ENCODE measurements at places on chromosomes 7 and 10.

DNA sequence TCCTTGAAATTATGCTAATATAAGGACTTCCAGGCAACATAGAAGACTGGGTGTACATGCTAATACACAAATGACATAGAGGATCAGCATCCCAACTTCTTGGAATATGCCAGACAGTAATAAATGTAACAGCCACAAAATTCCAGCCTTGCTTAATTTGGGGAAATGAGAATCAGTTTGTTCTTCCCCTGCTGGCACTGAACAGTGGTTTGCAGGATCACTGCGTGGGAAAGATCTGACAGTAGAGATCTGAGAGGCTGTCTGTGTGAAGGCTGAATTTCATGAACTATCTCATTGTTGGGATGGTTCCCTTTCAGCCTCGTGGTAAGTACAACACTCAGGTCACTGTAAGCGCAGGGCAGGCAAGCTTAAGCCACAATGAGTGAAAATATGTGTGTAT, 1078.0 kb downstream of the LRMDA start:
- no peak for DNase-seq

DNA sequence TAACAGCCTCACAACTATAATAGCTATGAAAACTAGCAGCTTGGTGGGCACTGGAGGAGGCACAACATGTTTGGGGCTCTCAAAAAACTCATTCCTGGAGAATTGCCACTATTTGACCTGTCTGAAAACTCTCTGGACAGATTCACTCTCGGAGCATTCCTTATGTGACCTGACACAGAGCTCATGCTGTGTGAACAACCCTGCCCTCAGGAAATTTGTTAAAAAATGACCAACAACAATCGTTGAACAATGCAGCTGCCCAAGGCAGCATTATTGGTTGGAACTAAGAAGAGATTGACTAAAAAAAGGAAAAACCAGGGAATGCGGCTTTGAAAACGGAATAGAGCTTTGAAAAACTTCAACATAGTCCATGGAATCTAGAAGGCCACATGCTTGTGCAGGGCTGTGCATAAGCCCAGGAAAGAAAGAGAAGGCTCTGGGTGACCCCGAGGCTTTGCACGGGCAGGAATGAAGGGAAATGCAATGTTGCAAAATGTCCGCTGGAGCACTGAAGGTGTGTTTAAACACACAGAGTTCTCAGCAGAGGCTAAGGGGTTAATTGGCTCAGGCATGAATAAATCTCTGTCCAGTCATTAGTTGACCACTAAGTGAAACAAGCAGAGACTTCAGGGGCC, 52.8 kb downstream of the NAMPT start:
- DNase-seq = no peak

GRCh38 chr10:80770239-80770638, 232.5 kb downstream of the SH2D4B start:
- no peak for DNase-seq

GRCh38 chr10:75648854-75649253, 217.4 kb downstream of the LRMDA start:
- no peak for DNase-seq

- DNase-seq = peak; percentile 20
Observed at GRCh38 chr10:99711129-99711719, 20.7 kb downstream of the COX15 start.

DNA sequence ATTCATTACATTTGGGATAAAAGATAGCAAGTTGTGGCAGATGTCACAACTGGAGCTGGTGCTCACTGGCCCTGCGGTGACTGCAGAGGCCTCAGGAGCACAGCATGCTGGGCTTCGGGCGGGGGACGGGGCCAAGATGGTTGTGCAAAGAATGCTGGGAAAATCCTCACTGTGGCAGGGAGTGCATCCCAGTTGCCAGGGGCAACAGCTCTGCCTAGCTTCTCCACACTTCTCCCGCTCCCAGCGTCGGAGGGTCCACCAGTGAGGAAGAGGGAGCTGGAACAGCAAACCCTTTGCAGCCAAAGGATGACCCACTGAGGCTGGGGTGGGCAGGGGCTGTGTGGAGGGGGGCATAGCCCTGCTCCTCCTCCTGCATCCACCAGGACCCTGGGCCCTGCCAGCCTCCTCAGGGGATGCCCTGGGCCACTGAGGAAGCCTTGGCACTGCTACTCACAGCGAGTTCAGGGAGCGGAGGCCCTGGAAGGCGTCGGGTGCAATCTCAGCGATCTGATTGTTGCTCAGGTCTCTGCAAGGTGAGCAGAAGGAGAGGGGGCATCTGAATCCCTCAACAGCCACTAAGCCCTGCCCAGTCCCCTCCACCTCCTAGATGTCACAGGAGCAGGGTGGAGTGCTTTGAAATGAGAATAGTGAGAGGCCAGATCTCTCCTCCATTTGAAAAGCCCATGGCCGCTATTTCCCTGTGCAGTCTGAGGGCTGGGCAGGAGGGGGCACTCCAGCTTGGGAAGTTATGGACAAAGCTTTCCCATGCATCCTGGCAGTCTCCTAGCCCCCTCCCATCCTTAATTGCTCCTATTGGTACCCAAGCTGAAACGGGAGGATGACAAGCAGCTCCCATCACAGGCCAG, 126.5 kb downstream of the SLIT1 start:
- DNase-seq = no peak

DNA sequence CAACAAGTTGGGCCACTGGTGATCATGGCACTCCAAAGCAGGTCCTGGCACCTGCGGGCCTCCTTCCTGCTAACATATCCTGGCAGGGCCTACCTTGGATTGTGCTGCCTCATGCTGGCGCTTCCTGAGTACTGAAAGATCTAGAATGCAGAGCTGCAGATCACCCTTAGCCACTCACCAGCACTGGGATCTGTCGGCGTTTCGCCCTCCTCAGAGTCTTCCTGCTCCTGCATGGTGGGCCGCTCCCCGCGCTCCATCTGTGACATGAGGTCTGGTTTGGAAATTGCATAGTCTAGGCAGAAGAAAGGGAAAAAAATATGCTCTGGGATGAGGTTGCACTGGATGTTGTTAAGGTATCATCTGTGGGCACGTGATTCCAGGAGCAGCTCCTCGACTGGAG, 10.0 kb downstream of the ZNF777 start:
- DNase-seq = no peak

GRCh38 chr10:130361351-130362105, 225.3 kb downstream of the GLRX3 start:
- no peak for DNase-seq

- DNase-seq = no peak
Observed at GRCh38 chr10:92957223-92958010, 103.2 kb upstream of the CYP26C1 start.

DNA sequence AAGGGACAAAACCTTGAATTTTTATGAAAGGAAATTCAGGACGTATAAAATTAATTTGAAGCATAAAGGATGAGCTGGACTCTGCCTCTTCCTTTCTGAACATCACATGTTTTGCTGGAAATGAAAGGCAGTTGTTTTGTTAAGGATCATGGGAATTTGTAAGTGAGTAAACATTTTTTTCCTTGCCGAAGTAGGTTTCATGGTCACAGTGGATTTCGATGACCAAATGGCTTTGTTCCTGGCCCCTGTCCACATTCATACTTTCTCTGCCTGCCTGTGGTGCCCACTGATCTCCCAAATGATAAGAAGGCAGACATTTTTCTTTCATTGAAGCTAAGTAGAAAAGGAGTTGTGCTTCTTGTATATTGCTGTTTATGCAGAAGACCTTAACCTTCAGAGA, 104.2 kb downstream of the ARID5B start:
- DNase-seq = no peak

DNA sequence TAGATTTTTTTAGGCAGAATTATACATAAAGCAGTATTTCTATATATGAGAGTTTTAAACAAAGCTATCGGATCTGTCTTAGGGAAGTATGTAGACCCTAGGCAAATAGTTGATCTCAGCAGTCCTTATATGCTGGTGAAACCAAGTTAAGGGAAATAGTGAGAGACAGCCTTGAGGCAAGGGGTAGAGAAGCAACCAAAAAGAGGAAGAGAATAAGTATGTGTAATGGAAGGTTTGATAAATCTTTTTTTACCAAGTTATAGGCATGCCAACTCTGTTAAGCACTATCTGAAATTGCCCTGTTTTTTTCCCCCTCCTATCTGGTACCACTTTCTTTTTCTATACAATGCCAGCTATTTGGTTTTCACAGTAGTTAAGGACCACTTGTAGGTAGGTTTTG, 19.9 kb downstream of the SPAG6 start:
- DNase-seq = no peak

DNA sequence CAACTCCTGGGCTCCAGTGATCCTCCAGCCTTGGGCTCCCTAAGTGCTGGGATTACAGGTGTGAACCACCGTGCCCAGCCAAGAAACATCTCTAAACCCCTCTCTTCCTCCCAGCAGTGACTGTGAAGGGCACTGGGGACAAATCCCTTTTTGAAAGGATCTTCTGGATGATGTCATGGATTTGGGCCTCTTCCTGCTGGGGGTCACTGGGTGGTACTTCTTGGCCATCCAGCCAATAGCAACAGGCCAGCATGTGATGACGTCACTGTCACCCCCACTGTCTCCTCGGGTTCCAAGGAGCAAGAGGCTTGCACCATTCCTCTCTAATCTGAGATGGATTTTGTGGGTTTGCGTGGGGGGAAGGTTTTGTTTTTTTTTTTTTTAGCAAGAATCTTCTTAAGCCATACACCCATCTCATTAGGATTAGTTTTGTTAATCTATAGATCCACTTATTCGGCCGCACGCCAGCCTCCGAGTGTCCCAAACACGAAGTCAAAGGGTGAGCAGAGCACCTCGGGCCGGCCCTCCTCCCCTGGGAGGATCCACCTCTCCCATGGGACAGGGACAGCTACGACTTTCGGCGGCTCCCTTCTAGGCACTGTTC, 29.4 kb upstream of the TNRC18 start:
- no peak for DNase-seq

DNA sequence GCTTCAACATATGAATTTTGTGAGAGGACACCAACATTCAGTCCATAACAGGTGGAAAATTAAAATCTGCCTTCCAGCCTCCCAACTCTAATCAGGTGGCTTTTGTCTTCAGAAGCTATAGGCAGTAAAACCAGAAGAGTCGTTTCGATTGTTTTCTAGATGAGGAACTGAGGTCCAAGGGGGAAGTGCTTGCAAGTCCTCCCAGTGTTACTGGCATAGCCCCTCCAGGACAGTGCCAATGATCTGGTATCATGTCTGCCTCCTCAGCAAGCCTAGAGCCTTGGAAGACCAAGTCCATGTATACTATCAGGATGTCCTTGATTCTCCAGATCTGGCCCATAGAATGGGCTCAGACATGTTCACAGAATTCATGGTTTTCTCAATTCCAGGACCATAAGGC, 16.9 kb downstream of the CYP26A1 start:
- DNase-seq = no peak

- no peak for DNase-seq
Observed at GRCh38 chr10:132617737-132618052, 80.1 kb downstream of the INPP5A start.

- no peak for DNase-seq
Observed at GRCh38 chr7:83796760-83797159, 147.8 kb upstream of the SEMA3E start.

GRCh38 chr7:99829524-99830160, 1.8 kb downstream of the CYP3A43 start:
- no peak for DNase-seq

DNA sequence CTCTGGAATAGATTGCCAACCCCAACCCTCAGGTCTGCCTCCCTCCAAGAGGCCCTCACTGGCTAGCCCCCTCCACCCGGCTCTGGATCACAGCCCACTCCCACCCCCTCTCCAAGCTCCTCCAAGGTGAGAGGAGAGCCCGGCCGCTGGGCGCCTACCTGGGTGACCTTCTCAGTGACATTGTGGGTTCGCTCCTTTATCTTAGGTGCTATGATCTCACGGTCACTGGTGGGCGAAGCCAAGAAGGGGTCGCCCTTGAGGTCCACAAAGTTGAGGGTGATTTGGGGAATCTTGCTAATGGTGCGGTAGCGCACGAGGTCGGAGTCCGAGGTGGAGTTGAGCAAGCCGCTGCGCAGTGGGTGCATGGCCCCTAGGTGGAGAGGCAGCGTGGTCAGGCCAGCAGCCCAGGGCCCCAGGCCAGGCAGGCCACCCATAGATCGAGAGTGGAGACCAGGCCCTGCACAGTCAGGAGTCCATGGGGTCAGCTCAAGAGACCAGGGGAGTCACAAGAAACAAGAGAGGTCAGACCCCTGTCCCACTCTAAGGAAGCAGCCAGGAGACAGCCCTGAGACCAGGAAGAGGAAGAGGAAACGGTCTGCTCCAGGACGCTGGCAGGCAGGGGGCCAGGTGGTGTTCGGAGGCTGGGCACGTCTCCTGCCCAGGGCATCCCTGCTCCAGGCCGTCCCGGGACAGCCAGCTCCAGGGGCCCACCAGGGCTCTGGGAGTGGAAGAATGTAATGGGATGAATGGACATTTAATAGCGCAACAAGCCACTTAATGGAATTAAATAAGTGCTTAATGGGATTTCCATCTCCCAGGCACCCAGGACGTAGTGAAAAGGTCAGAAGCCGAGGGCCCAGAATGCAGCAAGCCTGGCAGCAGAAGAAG, 20.7 kb downstream of the KCNH2 start:
- DNase-seq = no peak

GRCh38 chr7:106065575-106066500, 46.3 kb downstream of the SYPL1 start:
- DNase-seq = no peak

- no peak for DNase-seq
Observed at GRCh38 chr10:114541081-114541796, 116.8 kb downstream of the ABLIM1 start.

GRCh38 chr10:79077488-79078173, 8.9 kb downstream of the ZMIZ1 start:
- DNase-seq = no peak

DNA sequence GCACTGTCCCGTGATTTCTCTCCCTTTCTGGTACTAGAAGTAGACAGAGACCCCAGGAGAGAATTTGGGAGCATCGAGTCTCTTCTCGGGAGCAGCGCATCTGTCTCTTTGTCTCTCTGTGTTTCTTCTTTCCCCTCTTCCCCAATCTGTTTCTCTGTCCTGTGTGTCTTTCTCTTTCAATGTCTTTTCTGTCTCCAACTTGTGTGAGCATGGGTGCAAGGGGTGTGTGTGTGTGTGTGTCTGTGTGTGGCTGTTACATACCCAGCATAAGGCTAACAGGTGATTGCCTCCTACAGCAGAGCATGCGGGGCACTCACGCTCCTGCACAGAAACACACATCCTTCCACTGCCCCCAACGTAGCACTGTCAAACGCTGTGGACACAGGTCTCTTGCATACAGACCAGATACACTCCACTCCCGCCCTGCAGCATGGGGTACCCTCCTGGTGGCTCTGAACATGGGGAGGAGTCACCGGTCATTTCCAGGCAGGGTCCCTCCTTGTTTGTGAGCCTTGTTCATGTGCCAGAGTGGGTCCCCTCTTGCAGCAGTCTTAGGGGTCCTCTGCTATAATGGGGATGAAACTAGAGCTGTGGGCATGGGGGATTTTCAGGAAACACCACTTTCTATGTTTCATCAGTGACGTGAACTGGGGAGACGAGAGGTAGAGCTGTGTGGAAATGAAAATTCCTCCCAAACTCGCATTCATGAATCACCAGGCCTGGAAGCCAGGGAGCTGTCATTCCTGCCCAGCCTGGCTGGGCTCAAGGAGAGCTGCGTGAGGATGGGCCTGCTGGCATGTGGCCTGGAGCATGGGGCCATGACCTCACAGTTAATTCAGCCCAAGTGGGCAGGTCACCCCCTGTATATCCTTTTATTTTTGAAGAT, 980 bp downstream of the ADAMTS14 start:
- no peak for DNase-seq

- no peak for DNase-seq
Observed at GRCh38 chr7:148939128-148939755, 55.2 kb upstream of the EZH2 start.
